Neural progenitor cell (in vitro differentiated cells): ENCODE measurements at places on chromosomes 5 and 9.

GRCh38 chr9:92564504-92564903 is 28.7 kb upstream of the ECM2 start:
- DNase-seq = no peak

DNA sequence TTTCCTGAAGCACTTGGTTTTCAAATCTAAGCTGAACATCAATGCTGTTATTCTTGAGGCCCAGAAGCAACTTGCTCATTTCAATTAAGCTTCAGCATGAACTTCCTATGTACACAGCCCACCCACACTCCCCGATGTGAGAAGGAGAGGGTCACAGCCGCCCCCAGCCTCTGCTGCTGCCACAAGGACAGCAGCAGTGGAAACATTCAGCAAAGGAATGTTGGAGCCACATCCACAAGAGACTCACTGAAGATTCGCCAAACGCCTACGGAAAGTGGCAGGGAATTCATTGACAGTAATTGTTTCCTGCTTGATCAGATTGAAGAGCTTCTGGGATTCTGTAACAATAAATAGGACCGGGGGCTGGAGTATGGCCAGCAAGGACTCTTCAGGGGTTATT is 2.9 kb downstream of the TGFBI start:
- no peak for DNase-seq

DNA sequence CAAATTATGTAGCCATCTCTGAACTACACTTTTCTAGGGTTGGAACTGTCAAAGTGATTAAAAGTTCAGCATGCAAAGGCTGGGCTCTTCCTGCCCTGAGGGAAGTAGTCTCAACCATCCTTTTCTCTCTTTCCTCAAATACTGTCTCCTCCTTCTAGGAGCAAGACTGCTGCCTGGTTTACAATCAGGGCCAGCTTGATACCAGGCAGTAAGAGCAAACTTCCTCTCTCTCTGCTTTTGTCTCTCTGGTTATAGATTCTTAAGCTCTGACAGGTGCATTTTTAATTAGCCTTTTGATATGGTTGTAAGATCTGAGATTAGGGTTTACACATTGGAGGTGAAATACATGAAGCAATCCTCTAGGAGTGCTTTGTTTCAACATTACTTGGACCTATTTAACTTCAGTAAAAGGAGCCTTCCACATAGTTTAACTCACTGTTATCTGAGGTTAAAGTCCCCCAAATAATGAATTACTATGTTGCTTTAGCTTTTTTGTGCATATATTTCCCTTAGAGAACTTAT is 436.1 kb downstream of the SPATA31D1 start:
- no peak for DNase-seq

- no peak for DNase-seq
Measured at GRCh38 chr5:134533115-134533815, 7.8 kb downstream of the JADE2 start.

DNA sequence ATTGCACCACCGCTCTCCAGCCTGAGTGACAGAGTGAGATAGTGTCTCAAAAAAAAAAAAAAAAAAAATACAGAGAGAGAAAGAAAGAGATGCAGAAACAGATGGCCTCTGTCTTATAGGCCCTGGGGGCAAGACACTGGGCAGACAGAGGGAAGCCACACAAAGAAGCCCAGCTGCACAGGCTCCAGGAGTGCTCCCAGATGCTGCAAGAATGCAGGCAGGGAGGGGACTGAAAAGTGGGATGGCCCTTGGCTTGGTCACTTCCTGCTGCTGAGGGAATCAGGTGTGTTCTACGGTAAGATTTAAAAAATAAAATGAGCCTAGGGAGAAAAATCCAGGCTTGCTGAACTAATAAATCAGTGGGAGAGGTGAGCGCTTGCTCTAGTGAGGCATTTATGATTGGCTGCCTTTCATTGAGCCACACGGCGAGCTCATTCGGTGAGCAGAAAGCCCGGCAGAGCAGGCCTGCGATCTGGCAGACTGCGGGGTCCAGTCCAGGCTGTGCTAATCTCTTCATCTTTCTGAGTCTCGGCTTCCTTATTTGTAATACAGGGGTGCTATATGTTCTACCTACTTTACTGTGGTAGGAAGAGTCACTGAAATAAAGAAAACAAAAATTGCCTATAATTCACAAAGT is 80.6 kb downstream of the RAD23B start:
- DNase-seq = peak; percentile 59

- no peak for DNase-seq
Measured at GRCh38 chr5:118777189-118777736, 211.1 kb downstream of the DTWD2 start.

DNA sequence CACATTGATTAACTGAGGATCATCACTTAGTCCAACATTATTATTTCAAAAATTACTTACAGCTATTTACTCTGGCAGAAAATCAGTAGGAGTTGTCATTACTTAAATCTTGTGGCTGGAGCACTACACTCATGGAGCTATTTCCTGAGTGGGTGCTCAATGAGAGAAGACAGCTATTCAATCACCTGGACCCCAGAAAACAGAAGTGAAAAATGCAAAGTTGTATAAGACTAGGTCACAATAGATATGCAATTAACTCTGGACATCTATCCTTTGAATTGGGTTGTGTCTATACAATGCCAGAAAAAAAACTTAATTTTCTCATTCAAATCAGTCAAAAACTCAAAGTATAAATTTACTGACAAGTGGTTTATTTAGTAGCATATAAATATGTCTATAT is 340.9 kb downstream of the EFNA5 start:
- no peak for DNase-seq

- no peak for DNase-seq
Measured at GRCh38 chr5:37005946-37006540, 129.5 kb downstream of the NIPBL start.

- DNase-seq = no peak
Measured at GRCh38 chr5:67197536-67197935, 937 bp upstream of the CD180 start.

DNA sequence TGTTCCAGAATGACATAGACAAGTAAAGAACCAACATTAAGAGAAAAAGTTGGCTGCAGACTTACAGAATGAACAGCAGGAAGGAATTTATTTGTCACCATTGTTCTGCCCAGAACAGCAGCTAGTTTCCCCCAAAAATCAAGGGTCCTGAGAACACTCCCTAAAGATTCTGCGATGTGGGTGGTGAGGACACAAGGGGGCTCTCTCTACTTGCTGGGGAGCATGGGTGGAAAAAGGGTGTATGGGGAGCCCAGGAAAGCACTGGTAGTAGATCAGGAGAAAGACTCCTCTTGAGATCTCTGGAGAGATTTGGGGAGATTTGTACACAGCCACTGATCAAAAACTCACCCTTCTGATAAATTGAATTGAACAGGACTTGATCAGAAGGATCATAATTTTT is 316.5 kb downstream of the KCTD16 start:
- peak; percentile 62 for DNase-seq

DNA sequence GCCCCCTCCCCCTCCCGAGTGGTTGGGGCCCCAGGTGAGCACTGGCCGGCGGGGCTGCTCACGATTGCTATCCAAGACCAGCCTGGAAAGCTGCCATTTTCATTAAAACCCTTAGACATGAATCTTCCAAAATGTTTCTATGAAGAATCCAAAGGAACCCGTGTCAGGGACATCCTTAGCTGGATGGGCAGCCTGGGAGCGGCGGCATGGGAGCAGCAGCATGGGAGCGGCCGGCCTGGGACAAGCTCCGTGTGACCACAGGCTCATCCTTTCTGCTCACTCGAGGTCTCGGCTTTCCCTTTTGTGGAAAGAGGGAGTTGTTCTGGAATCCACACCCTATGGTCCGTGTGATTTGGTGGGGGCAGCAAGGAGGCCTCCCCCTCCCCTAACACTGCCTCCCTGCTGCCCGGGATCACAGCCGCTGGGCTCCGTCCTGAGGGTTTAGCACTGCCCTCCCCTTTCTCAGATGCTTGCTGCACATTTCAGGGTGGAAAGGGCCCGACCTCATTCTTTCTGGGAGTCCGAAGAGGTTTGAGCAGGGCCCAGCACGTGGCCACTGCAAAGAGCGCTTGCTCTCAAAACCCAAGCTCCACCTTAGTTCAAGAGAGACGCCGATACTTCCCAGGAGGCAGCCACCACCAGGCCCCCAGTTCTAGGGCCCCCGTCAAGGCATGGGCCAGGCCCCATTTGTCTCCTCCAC is 127.7 kb downstream of the RXRA start:
- no peak for DNase-seq
